ENCODE measurements at places on chromosomes 2 and 18.

DNA sequence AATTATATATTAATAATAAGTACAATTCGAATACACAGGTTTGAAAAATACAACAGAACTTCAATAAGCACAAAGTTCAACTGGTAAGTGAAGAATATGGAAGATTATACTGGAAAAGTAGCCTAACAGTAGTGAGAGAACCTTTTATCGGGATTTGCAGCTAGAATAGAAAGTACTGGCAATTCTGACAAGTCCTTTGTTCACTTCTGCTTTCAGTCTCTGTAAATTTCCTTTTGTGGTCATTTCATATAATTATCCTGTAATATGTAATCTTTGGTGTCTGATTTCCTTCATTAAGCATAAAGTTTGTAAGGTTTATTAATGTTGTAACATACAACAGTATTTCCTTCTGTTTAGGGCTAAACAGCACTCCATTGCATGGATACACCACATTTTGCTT lies 67.2 kb downstream of the CUL3 start:
- DNase-seq = no peak

- DNase-seq = no peak
Measured at GRCh38 chr2:215635788-215636139, 199.9 kb upstream of the FN1 start.

DNA sequence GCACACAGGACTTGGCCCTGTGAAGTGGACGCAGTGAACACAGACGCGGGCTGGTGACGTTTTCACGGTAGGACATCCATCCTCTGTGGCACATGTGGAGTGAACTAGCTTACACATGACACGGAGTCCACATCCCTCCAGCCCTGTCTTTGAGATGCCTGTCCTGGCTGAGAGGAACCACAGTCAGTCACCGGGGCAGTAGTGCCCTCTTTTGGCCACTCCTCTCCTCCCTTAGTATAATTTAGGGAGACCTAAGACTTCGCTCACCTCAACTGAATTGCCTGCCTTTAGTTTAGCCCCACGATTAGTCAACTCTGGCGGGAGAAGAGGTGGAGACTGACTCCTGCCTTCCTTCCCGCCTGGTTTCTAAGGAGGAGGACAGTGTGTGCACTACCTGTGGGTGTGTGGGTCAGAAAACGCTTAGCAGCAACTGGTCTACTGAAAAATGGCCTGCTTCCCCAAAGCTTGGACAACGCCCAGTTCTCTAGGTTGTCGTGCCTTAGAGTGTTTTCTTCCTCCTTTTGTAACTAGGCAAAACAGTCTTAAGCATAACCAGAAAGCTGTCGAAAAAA lies 70.6 kb downstream of the MBP start:
- peak; percentile 87 for DNase-seq

- DNase-seq = no peak
Measured at GRCh38 chr2:53527056-53527455, 240.5 kb upstream of the CHAC2 start.

GRCh38 chr2:106573773-106574172 lies 86.6 kb downstream of the CD8B2 start:
- no peak for DNase-seq

DNA sequence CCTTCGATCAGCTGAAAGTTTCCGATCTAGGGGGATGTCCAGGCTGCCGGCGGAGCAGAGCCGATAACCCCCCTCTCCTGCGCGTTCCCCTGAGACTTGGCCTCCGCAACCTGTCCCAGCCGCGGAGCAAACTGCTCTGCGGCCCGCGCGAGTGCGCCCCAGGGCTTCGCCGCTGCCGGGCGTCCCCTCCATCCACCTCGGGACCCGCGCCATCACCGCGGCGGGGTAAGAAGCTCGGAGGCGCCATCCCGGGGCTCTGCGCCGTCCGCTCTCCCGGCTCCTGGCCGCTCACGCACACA lies 990 bp upstream of the GDF7 start:
- DNase-seq = no peak

DNA sequence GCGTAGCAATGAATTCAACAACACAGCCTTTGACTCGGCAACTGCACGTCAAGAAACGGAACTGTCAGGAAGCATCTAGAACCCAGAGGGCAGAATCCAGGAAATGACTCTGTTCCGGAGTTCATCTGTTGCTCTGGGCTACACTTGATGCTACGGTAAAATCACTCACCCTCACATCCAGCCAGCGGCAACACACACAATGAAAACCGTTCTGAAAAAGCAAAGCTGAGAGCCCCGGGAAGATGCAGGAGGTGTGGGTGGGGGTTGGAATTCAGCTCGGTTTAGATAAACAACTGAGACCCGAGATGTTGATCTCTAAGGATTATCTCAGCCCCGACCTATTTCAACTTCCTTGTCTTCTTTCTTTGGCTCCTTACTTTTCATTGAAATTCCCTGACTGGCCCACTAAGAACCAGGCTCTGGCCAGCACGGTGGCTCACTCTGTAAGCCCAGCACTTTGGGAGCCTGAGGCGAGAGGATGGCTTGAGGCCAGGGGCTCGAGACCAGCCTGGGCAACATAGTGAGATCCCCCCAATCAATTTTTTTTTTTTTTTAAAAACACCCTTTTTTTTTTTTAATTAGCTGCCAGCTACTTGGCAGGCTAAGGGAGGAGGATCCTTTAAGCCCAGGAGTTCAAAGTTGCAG lies 13.3 kb upstream of the RAB17 start:
- no peak for DNase-seq

DNA sequence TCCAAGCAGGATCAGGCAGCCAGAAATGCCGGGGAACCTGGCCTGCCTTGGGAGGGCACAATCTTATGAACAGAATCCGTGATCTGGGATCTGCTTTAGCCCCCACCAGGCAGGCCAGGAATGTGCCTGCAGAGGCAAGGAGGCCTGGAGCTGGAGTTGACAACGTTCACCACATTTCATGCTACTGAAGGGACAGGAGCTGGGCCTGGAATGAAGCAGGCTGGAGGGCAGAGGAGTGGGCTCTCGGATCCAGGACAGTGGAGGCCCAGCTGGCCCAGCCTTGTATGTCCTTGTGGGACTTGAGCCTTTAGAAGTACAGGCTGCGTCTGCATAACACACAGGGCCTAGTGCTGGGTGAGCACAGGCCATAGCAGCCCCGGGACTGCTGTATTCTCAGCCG lies 91.8 kb downstream of the KLHL29 start:
- no peak for DNase-seq

- no peak for DNase-seq
Measured at GRCh38 chr2:190517468-190517867, 17.1 kb downstream of the NEMP2 start.

- DNase-seq = no peak
Measured at GRCh38 chr2:59790186-59791003, 763.1 kb downstream of the BCL11A start.

DNA sequence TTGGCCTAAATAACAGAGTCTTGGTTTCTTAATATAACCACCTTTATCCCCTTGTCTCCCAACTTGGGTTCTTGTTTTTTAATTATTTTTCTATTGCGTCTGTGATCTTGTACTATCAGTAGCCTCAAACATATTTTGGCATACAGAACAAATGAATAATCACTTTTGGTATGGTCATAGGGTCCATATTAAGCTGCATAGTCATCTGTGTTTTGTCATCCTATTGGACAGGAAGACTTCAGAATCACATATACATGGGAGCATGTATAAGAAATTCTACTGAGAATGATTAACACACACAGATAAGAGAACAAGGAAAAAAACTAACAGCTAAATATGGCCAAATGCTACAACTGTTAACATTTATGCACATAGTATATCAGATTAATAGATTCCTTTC lies 126.0 kb downstream of the MEP1B start:
- no peak for DNase-seq

DNA sequence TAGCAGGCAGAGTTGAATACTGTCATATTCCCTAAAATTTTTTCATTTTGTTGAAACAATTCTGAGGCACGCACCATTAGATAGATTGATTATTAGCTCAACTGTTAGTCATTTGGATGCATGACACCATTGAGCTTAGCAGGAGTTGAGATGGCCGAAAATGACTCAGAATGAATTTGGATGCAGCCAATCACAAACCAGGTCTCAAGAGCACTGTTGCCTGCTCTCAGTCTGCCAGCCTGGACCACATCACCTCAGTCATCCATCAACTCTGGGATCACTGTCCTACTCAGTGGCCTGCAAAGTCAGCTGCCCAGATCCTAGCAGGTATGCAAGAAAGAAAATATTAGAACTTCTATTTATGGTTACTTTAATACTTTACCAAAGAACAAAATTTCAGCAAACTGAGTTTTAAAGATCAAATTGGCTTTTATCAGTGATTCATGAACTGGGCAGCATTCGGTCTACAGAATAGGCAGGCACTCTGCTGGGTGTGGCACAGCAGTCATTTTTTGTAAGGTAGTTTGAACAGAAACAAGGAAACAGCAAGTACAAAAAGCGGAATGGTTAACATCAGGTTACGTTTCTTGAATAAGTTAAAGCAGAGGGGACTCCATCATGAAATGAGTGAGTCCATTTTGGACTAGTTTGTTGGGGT lies 152.7 kb upstream of the ARHGAP28 start:
- no peak for DNase-seq

Data from RPMI8226 (cell line).